ENCODE measurements at places on chromosomes 16 and 17.

- DNase-seq, result no peak
Measured at GRCh38 chr17:48729335-48730239, 1.0 kb upstream of the HOXB13 start.

DNA sequence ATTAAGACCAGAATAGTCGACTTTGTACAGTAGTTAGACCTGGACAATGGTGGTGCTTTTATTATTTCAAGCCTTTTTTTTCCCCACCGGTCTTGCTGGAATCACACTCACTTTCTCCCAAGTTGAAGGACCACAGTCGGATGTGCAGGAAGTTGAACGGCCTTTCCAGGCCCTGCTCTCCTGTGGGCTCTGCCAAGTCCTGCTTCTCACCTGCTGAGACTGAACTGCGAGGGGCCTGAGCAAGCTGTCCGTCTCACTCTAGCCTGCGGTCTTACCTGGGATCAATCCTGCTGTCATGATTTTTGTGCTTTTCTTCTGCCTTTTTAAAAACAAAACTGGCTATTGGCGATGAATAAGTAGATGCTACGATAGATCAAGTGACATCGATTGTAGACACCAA, 1.3 kb downstream of the TLCD3A start:
- DNase-seq, result no peak

DNA sequence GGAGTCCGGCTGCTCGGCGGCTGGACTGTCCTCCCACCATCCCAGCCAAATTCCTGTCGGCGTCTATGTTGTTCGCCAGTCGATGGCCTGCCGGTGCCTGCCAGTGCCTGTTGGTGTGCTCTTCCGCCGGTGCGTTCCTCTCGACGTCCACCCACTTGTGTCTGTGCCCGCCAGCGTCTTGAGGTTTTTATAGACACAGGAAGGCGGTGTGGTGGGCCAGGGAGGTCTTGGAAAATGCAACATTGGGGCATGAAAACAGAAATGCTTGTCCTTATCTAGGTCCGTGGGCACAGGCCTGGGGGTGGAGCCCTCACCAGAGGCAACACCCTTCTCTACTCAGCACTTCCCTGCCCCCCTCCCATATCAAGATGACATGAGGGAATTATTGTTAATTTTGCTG, 167.8 kb downstream of the IRF8 start:
- no peak for DNase-seq

- DNase-seq, result no peak
Measured at GRCh38 chr17:70775679-70776078, 606.3 kb downstream of the KCNJ2 start.

DNA sequence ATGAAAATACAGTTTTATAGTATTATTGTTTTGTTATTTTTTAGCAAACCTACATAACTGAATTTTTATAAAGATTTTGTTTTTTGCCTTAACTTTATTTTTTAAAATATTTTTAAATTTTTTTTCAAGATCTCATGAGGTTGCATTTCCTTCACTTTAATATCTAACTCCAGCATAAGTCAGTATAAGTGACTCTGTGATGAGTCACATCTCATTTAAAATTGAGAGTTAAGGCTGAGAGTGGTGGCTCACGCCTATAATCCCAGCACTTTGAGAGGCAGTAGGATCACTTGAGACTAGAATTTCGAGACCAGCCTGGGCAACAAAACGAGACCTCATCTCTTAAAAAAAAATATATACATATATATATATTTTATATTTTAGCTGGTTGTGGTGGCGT, 44.0 kb downstream of the NLK start:
- peak; percentile 54 for DNase-seq

GRCh38 chr17:79152636-79153035, 78.0 kb downstream of the ENGASE start:
- DNase-seq, result no peak

DNA sequence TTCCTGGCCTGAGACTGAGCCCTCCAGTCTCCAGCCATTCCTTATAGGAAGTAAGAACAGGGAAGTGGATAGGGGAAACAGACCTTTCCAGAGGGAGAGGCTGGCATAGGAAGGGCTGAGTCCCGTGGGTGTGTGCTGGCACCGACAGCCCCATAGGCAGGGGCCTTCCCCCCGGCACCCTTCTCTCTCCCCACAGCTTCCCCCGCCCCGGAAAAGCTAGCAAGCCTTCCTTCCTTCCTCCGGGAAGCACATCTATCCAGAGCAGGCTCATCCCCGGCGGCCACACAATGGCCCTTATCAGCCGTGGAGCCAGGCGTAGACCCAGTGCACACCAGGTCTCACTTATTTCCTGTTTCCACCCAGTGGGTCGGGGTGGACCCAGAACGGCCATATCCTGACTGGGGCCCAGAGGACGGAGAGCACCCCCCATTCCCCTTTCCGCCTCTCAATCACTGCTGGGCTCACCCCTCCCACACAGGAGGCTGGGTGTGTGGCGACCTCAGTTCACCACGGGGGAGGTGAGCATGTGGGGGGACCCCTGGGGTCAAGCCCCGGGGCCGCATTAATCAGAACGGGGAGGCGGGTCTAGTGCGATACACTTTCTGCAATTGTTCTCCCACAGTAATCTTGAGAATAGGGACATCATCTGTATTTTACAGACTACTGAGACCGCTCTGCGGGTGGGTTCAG, 950 bp upstream of the MYO1C start:
- no peak for DNase-seq

DNA sequence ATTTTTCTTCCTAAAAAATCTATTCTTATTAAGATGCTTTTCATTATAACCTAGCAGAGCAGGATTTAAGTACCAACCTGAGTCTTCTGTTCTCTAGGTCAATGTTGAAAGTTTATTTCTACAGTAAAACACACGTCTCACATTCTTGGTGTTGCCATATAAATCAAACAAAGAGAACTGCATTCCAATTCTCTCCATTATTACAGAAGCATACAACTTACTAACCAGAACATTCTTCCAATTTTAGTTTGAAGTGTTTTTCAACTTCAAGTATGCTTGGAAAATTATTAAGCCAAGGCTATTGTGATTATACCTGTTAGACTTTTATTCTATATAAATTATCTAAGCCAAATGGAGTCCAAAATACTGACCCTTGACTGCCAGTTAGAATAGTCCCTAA, 110.4 kb upstream of the PMFBP1 start:
- no peak for DNase-seq

DNA sequence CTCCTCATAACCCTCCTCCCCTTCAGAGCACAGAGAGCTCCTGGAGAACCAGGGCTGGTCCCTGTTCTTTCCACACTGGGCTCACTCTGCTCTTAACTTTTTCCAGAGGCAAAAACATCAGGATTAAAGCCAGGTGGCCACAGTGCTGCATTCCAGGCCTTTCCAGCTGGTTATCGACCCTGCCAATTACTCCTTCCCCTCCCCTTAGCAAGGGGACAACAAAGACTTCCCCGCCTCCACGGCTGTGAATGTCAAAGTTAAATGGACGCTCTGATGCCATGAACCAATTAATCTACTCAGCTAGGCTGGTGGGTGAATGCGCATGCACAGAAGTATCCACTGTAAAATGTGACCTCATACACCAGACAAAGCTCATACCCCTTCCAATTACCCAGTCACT, 23.1 kb downstream of the ACLY start:
- DNase-seq, result peak; percentile 71

DNA sequence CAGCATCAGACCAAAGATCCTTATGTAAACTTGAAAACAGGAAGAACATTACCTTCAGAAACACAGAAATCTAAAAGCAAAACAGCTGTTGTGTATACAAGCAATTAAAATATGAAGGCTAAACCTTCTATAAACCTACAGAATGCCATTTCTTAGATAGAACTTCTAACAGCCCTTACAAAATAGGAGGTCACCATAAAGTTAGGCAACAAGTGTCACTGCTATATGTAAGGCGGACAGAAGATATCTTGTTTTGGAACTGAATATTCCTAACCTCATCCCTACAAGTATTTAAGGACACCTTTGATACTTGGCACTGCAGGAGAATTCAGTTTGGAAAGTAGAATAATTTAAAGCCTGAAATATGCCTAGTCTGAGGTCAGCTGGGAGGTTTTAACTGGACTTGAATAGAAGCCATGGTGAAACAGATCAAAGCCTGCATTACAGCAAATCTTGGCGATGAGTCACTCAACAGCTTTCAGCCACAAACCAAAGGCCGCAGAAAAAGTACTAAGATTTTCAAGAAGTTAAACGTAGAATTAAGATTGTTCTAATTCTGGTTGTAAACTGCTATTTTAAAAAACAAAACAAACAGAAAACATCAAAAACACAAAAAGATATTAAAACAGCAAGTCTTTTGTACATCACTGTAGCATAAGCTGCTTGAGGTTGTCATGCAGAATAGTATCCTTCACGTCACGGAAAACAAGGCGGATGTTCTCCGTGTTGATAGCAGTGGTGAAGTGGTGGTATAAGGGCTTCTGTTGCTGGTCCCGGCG, 42.7 kb downstream of the GNA13 start:
- peak; percentile 92 for DNase-seq

DNA sequence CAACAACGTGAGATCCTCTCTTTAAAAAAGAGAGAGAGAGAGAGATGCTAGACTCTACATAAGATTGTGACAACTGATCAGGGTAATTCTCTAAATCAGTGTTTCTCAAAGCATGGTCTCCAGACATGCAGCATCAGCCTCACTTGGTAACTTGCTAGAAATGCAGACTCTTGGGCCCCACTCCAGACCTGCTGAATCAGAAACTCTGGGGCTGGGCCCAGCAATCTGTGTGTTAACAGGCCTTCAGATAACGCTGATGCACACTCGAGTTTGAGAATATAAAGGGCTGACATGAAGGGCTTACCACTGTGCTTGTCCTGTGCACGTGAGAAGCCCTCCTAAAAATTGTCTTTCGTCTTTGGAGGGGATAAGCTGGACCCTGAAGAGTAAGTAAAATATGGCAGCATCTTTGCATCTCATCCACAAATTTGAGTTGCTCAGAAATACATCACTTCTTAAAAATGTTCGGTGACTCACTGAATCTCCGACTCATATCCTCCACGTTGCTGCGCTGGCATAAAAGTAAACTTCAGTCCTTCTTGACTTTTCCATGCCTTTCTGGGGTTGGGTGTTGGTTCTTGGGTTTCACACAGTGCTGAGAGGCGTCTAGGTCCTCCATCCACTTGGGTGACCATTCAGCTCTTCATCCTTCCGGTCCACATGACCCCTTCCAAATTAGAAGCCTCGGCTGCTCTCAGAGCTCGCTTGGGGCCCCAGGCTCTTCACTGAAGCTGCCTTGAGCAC, 26.1 kb upstream of the KDM8 start:
- DNase-seq, result peak; percentile 69

DNA sequence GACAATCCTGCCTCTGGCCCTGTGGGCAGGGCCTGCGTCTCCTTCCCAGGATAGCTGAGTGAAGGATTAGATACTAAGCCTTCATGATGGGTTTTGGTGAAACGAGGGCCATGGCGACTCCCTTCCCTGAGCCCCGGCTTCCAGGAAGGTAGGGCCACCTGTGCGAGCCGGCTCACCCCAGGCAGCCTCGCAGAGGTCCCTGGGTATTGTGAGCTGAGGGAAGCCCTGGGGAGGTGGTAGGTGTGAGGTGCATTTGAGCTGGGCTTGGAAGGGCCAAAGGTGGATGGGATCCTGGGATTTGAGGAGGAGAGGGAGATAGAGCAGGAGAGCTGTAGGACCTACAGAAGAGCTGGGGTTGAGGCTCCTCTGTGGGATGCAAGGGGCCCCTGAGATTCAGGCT, 6.5 kb upstream of the P2RX1 start:
- DNase-seq, result no peak

DNA sequence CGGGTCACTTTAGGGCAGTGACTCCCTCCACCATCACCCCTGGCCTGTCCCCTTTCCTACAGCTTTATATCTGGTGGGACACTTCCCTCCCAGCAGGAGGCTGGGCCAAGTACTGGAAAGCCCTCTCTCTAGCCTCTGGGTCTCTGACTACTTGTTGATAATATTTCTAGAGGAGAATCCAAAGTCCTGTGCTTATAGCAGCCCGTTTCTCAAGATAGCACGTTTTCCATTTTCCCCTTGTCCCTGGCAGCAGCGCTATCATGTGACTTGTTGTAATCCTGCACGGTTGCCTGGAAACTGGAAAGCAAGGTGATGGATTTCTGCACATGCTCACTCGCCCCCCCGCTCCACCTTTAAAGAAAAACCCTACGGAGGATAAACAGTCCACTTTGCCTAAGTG, 3.3 kb upstream of the AXIN2 start:
- peak; percentile 28 for DNase-seq

DNA sequence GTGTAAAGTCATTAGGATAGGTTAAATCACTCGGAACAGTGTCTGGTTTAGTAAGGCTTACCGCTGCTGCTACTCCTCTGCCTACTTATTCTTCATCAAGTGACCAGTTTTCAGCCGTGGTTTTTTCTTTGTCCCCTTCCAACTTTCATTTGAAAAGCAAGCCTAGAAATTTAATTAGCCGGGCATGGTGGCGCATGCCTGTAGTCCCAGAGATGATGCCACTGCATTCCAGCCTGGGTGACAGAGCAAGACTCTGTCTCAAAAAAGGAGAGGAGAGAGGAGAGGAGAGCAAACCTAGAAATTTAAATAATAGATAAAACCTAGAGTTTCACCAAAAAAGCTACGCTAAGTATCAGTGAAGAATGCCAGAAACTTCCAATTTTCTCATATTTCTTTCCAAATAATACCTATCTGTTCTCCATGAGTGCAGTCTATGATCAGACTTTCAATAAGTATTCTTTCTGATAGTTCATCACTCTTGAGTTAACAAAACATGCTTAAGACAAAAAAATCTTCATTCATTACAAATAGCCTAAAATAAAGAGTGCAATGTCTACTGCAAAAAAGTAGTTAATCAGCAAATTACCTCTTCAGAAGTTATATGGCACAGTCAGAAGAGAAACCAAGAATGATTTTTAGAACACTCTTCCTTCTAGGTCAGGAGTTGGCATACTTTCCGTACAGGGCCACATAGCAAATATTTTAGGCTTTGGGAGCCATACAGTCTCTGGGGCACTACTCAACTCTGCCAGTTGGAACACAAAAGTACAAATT, 15.1 kb downstream of the ANKFY1 start:
- DNase-seq, result no peak

GRCh38 chr17:49191917-49192741, 18.2 kb downstream of the GNGT2 start:
- peak; percentile 95 for DNase-seq

GRCh38 chr17:73770115-73770848, 126.0 kb upstream of the SDK2 start:
- peak; percentile 14 for DNase-seq
